ENCODE measurements at places on chromosomes 1 and 21.

DNA sequence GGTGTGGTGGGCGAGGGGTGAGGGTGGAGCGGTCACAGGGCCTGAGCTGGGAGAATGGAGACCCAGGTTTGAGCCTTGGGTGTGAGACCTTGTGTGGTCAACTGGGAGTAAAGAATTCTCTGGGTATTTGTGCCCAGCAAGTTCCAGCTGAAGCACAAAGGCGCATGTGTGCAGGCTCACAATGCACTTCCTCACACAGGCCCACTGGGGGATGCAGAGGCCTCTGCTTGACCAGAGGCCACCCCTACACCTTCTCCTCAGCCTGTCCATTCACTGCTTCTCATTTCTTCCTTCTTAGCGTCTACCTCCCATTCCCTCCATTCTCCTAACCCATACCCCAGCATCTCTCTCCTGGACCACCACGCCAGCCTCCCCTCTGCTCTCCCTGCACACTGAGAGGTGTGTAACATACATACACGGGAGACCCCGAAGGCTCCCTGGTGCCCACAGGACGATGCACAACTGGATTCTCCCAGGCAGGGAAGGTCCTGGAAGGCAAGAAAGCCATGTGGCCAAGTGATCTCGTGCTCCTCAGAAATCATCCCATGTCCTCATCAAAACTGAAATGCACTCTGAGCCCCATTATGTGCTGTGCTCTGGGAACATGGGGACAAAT, 12.3 kb upstream of the TTC39A start:
- DNase-seq = no peak

DNA sequence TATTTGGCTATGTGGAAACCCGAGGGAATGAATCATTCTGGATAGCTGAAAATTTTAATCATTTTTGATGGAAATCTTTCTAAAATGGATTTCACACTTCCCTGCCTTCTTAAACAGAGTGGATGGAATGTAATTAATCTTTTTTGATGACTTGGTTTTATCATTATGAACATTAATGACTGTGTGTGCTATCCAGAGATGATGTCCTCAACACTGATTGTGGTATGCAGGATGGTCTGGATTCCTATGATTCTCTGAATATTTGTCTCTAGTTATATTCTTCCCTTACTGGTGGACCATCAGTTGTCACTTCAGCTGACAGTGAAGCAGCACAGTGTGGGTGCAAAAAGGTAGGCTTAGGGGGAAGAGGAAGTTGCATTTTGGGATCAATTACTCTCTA, 513.5 kb downstream of the LMO4 start:
- DNase-seq = no peak

DNA sequence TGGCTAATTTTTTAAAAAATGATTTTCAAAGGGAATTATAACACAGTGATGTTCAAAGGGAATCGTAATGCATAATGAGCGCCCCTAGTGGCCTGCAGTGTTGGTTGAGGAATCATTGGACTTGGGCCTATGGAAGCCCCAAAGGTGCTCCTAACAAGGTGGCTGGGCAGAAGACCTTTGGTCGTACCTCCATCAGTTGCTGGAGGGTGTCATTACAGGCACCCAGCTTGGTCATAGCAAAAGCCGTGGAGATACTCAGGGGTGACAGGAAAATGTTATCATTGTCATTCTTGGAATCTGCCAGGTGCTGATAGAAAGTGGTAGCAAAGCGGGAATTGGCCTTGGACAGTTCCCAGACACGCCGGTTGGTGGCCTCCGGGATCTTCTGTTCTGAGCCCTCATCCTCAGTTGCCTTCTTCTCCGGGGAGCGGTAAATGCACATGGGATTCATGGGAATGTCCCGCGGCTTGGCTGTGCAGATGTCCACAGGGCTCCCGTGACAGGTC, 2.7 kb downstream of the SERPINC1 start:
- DNase-seq = no peak

GRCh38 chr1:147791876-147792275, 31.5 kb upstream of the GJA5 start:
- no peak for DNase-seq

DNA sequence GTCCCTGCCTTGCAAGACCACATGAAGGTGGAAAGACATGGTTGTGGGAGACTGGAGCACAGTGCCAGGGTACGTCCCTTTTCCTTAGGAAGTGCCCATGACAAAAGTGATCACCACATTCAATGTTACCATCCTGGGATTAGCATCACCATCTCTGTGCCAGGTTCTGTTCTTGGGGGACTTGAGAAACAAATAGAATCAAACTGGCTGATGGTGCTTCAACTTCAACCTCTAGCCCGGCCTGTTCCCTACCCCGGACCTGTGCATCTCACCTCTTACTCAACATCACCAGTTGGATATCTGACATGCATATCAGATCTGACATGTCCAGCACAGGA, 153.3 kb downstream of the GRIK3 start:
- no peak for DNase-seq

DNA sequence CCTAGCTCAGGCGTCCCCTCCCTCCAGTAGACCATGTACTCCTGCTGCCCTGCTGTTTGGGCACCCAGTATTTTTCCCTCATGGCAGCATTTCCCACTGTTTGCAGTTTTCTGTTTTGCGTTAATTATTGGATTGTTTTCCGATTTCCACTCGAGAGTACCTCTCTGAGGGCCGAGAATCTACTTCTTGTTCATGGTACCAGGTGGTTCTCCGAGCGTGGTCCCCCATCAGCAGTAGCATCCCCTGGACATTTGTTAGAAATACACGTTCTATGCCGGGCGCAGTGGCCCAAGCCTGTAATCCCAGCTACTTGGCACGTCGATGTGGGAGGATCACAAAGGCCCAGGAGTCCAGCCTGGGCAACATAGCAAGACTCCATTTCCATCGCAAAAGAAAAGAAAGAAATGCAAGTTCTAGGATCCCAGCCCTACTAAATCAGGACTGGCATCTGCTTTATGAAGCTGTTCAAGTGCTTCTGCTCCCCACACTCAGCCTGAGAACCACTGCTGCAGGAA, 690 bp downstream of the RRP1 start:
- peak; percentile 24 for DNase-seq

- DNase-seq = no peak
Observed at GRCh38 chr1:227356620-227357146, 38.4 kb upstream of the CDC42BPA start.

DNA sequence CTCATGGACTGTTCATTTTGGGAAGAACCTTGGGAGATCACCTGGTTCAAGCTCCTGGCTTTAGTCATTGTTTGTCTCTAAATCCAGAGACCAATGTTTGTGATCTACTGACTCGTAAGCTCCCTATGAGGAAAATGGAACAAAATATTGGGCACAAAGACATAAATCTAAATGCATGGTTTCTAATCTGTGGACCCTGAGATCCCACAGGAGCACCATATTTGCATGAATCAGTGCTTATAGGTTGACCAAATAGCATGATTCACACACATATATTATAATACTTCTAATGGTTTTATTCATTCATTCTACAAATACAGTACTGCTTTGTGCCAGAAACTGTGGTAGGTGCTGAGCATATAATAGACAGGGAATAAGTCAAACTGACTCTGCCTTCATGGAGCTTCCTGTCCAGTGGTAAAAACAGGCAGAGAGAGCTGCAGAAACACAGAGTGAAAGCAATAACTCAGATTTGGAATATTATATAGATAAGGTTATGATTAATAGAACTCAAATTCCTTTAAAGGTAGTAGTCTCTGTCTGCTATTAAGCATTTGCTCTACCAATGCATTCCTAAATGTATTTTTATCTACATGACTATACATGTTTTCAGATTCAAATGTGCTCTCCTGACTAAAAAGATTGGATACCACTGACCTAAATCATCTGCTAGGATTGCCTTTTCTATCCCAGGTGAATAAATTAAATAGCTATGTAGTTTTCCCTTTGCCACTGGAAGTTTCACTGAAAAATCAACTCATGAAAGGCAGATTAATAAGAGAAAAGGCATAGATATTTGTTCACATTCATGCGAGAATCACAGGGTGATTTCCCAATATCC, 198.6 kb upstream of the CAMK1G start:
- no peak for DNase-seq

DNA sequence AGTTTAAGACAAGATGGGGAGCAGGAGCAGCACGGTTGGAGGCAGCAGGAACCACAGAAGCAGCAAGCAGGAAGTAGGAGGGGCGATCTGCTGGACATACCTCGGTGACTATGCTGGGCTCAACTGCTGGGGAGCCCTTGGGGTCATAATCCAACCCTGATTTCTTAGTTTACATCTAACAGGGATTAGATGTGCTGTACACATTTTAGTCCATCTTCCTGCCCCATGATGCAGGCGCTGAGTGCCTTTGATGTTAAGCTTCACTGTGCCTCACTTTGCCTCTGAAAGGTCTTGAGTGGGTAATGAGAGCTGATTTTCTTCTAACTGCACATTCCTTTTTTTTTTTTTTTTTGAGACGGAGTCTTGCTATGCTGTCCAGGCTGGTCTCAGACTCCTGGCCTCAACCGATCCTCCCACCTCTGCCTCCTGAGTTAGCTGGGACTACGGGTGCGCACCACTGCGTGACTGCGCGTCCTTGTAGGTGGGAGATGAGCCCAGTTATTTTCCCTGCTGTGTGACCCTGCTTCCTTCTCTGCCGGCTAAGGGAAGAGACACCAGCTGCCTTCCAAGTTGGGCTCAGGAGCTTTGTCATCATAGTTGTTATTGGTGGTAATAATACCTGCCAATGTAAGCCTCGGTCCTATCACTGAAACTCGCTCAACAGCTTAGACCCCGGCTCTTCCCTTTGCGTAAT, 1.1 kb upstream of the RCAN3 start:
- DNase-seq = no peak

- DNase-seq = peak; percentile 3
Observed at GRCh38 chr21:40732253-40733023, 114.5 kb downstream of the DSCAM start.

DNA sequence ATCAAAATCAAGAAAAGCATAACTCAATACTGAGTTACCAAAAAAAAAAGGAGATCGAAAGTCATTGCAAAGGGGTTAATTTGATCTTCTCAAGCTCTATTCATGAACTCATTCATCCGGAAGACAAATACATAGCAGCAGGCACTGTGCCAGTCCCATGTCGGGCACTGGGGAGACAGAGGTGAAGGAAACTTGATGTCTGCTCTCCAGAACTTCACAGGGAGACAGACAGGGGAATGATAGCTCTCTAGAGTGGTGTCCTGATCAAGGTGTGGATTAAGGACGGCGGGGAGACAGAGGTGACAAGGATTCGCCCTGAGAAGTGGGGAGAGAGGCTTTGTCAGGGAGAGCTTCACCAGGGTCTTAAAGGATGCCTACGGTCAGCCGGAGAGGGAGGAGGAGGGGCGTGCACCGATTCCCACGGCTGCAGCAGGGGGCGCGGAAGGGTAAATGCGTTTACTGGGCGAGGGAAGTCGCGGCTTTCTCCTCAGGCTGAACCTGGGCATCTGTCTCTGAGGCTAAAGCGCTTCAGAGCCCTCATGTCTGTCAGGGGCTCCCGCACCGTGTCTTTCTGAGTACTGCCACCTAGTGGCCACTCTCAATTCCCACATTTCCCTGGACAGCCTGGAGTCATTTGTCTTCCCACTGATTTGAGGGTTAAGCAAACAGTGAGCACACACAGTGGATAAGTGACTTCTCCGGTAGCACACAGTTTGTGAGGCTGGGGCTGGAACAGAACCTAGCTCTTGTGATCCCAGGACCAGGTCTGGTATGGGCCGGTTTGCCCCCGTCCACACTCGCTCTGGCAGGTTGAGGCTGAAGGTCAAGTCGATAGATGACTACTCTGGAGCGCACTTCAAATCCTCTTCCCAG, 152.8 kb downstream of the TENT5C start:
- DNase-seq = peak; percentile 91

DNA sequence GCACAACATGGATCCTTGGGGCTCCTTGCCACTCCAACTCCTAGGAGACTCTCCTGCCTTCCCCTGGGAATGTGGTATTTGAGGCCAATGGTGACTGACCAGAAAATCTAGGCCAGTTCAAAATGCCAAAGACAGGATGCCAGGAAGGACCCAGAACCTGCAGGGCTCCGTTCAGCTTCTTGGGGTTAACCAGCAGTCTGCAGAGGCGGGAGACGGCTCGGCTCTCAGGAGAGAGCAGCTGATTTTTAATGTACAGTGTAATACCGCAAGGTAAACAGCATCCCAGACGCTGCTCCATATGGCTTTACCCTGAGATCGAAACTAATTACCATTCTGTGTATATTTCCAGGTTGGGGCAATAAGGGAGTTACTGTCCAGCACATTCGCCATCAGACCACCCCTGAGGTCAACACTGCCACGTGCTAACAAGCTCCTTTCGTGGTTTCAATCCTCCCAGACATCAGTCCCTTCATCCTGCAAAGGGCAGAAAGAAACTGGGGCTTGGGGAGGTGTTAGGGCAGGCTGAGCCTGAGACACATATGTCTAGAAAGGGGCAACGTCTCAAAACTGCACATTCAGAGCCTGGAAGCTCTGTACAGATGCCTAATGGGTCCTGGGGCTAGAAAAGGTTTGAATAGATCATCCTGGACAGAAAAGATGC, 16.7 kb downstream of the ITPKB start:
- DNase-seq = no peak

DNA sequence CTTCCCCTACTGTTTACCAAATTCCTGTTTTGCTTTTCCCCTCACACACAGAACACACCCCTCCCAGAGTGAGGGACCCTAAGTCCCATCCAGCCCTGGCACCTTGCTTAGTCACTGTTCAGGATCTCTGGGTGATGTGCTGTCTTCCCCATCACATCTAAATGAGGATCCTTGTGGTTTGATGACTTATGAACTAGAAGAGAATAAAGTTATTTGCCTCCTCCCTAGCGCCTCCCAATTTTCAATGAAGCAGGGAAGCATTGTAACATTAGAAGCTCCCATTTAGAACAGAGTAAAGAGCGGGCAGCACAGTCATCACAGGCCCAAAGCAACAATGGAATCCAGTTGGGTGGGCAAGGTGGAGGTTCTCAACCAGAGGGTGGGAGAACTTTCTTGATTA, 27.0 kb downstream of the DISC1 start:
- no peak for DNase-seq

- no peak for DNase-seq
Observed at GRCh38 chr21:30233228-30234020, 17.5 kb upstream of the CLDN8 start.

DNA sequence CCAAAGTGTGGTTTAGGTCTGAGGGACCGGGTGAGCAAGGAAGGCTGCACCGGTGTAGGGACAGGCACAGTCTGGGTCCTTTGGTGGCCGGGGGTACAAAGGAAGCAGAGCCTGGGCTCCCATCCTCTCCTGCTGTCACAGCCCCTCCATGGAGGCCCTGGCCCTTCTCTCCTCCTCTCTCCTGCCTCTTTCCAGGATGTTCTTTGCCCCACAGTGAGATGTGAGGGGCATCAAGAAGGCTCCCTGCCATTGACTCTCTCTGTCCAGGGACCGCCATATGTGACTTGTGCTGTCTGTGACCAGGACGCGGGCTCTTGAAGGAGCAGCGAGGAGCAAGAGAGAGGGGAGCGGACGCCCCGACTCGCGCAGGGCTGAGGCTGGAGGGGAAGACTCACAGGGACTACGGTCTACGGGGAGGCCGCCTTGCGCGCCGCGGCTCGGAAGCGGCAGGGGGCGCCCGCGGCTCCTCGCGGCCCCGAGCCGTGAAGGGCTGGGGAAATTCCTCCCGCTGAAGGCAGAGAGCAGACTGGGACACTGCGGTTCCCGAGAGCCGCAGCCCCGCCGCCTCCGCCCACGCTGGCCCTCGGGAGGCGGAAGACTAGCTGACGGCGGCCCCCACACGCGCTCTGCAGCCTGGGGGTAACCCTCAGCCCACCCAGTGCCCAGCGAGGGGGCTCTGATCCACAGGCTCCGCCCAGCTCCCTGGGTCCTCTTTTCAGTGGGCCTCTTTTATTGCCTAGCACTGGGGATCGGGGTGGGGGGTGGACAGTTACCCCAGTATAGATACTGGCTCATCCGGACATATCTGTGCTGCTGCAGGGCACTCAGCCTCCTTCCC, 40.8 kb downstream of the MAB21L3 start:
- DNase-seq = peak; percentile 93

GRCh38 chr1:172383536-172383935, 36.9 kb upstream of the C1orf105 start:
- peak; percentile 78 for DNase-seq

Data from astrocyte of the hippocampus (primary cell).